ENCODE measurements at places on chromosomes 1 and 21.

GRCh38 chr1:113416496-113416895 lies 26.2 kb downstream of the MAGI3 start:
- DNase-seq = no peak

GRCh38 chr1:42689912-42690311 lies 7.7 kb downstream of the YBX1 start:
- DNase-seq = no peak

DNA sequence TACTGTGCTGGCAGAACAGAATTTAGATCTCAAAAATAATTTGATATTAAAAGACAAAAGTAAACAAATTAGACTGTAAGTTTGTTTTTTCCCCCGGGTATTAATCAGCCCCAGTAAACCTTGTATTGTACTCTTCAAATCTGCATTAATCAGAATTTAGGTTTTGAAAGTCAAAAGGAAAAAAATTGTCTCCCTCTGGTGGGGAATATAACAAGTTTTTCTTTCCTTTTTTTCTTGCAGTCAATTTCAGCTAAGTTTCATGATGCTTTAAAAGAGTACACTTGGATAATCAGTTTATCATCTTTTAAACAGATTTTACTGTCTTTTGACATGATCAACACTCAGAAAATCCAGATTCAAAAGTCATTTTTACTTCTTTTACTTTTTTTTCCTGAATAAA lies 134.5 kb upstream of the PKN2 start:
- DNase-seq = no peak

DNA sequence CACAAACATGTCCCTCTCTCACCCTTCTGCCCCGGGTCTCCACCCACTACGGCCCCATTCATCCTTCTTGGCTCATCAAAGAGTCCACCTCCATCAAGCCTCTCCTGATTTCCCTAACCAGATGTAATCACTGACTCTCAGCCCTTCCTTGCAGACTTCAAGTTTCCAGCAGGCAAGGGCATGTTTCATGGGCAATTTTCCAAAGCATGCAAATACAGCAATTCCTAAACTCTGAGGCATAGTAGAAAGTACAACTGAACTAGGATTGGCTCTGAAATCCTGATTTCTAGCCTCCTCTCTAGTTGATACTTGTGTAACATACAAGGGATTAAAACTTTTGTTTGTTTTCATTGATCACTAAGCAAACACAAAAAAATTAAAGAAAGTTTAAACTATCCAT lies 109.1 kb upstream of the GADD45A start:
- peak; percentile 39 for DNase-seq

DNA sequence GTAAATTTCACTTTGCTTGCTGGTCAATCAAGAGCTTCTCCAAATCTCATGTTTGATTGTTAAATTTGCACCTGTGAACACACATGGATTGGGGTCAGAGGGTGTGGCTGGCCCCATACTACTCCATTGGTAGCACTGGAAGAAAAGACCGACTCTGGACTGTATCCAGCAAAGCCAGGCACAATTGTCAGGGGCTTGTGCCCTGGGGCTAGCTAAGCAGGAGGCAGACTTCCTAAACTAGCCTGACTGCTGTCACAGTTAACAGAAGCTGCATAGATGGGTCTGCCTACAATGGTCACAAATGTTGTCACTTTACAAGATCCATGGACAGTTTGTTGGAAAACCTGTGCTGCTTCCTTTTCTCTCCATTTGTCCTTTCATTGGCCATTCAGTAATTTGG lies 421.0 kb downstream of the DSCAM start:
- no peak for DNase-seq

DNA sequence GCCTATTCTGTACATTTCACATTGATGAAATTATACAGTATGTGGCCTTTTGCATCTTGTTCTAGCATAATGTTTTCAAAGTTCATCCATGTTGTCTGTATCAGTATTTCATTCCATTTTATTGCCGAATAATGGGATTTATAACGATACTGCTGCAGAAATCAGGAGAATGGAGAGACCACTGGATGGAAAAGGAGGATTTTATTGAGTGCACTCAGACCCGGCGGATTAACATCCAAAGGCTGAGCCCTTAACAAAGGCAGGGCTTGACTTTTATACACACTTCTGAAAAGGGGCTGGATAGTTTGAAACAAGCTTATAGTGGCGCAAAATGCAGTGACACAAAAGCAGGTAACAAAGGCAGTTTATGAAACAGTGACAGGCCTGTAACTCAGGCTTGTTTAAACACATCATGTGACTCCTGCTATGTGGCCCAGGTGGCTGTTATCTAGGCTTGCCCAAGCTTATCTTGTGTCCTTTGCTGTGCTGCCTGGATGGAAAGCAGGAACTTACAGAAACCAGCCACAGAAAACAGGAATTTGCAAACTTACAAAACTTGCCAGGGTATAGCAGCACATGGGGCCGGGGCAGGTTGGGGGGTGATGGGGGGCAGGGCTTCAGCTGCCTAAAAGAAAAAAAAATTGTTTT lies 32.8 kb upstream of the KCNJ15 start:
- DNase-seq = no peak

GRCh38 chr1:112057736-112058135 lies 68.3 kb upstream of the KCND3 start:
- DNase-seq = peak; percentile 63

GRCh38 chr1:63731117-63732043 lies 42.4 kb upstream of the ROR1 start:
- DNase-seq = peak; percentile 73

DNA sequence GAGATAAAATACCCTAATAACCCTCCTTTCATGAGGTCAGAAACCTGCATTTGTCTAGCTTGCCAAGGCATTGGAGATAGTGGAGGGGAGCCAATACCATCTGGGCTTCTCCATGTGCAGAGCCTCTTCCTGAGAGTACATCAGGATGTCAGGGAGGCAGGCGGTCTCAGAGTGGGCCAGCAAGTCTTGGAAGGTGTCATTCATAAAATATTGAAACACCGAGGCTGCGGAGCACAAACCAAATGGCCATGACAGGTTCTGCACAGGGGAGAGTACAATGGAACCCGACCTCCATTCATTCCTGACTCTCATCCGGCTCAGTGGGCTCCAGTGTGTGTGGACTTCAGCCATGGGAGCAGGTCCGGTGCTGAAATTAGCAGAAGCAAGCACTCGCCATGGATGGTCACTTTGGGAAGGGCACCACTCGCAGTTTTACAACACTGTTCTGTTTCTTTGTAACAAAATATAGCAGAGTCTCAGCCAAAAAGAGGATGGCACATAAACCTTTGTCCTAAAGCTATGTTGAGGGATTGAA lies 446.6 kb downstream of the SIPA1L2 start:
- no peak for DNase-seq

DNA sequence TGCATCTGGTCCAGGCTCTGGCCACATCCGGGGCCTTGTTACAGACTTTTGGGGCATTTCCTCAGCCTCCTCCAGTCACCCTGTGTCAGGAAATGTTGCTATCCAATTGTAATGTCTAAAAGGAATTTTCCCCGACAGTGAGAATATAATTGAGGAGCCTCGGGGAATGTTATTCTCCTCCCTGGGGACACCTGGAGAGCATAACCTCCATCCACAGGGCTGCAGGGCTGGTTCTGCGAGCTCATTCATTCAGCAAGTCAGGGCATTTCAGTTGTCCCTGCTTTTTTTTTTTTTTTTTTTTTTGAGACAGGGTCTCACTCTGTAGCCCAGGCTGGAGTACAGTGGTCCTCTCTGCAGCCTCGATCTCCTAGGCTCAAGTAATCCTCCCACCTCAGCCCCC lies 72.6 kb downstream of the MDM4 start:
- no peak for DNase-seq

GRCh38 chr1:225517697-225518096 lies 89.9 kb upstream of the LBR start:
- no peak for DNase-seq

- no peak for DNase-seq
These were observed 19.3 kb upstream of the DDAH1 start for GRCh38 chr1:85484264-85484663.

DNA sequence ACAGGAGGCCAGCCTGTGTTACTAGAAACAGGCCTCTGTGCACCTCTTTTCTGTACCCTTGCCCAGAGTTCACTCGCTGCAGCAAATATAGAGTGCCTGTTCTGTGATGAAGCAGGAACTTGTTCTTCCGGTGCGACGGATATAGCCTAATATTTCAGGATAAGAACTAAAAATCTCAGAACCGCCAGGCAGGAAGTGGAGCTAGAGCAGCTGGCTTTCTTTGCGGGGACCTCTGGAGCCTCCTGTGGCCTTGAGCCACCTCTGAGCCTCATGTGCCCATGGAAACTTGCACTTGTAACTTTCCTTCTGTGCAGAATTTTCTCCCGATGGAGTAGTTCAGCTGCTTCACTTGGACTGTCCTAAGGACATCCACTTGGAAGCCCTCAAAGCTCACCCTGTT lies 44.5 kb upstream of the VAMP3 start:
- no peak for DNase-seq

All from lower leg skin (tissue), 4 donors.